ENCODE measurements at places on chromosomes 5 and 9.

- no peak for DNase-seq
These were observed 2.7 kb downstream of the NDST1 start for GRCh38 chr5:150510460-150511263.

DNA sequence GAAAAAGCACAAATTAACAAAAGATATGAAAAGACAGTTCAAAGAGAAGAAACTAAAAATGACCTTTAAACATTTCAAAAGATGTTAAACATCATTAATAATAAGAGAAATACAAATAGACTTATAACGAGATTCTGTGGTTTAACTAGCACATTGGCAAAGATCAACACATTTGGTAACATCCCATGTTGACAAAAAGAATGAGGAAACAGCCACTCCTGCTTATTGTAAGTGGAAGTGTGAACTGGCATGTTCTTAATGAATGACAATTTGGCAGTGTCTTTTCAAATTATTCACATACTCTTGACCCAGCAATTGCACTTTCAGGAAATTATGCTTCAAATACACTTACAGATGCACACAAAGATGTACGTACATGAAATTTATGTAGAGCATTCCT lies 176.3 kb downstream of the TLE1 start:
- no peak for DNase-seq

- DNase-seq: no peak
These were observed 216.1 kb downstream of the MAST4 start for GRCh38 chr5:66812291-66812690.

DNA sequence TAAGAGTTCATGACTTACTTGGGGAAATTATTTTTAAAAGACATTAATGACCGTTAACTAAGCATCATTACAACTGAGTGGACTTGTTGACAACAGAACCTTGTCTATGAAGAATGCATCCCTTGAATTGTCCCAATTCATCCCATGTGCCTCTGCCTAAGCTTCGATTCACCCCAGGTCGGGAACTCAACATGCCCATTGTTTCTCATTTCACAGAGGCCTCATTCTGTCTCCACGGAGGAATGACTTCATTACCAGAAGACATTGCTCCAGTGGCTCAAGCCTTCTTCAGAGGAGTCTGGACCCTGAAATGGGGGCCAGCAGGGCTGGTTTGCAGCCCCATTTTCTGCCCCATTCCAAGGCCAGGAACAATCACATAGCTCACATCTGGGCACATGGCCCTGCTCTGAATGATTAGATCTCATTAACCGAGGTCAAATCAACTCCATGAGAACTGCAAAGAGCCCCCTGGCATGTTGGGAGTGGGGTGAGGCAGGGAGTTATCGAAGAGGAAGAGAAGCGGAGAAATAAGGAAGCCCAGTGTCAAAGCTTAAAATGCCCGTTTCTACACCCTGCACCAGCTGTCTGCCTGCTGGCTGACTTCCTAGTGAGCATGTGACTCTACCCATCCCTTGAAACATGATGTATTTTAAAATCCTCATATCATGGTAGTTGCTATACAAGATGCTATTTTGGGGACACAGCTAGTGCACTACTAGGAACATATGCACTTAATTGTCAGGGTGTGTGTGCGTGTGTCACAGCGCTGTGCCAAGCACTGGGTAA lies 137.3 kb downstream of the LHFPL2 start:
- DNase-seq: no peak

GRCh38 chr5:34551911-34552433 lies 104.2 kb upstream of the RAI14 start:
- DNase-seq: no peak

- DNase-seq: no peak
These were observed 622.4 kb downstream of the CHSY3 start for GRCh38 chr5:130526708-130527107.

DNA sequence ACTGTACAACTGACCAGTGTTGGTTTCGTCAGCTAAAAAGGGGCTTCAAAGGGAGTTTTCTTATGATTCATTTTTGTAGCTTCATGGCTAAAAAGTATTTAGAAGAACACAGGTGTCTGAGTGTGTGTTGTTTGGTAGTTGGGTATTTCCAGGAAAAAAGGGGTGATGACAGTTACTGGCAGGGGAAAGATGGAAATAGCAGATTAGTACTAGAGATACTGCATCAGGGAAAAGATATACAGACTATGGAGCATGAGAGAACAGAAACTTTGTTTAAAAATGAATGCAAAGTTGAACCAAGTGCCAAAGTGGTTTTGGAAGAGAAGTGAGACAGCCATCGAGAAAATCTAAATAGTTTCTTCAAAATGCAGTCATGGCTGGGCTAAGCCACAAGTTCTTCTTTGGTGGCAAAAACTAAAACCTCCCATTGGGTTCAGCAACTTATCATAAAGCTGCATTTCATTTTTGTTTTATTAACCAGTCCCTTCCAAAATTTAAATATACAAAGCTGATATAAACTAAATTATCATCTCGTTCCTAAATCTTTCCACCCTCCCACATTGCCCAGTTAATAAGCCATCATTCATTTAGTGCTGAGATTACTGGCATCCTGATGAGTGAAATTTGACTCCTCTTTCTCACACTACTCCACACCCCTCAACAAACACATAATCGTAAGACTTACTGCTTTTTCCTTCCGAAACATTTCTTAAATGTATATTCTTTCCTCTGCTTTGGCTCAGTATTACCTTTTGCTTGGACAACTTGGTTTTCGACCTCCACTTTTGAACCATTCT lies 33.5 kb downstream of the ELL2 start:
- no peak for DNase-seq

- DNase-seq: no peak
These were observed 232.1 kb upstream of the PIK3R1 start for GRCh38 chr5:67983251-67984110.

- no peak for DNase-seq
These were observed 75.6 kb upstream of the SLC44A1 start for GRCh38 chr9:105168870-105169319.

GRCh38 chr5:40828021-40828631 lies 6.9 kb downstream of the RPL37 start:
- no peak for DNase-seq

- no peak for DNase-seq
These were observed 121.8 kb downstream of the DCP2 start for GRCh38 chr5:113098378-113098777.

GRCh38 chr5:83374547-83374946 lies 97.0 kb upstream of the VCAN start:
- no peak for DNase-seq

GRCh38 chr9:118303216-118303615 lies 599.0 kb downstream of the TLR4 start:
- DNase-seq: no peak

- no peak for DNase-seq
These were observed 142.6 kb downstream of the MRPS30 start for GRCh38 chr5:44951371-44951770.

DNA sequence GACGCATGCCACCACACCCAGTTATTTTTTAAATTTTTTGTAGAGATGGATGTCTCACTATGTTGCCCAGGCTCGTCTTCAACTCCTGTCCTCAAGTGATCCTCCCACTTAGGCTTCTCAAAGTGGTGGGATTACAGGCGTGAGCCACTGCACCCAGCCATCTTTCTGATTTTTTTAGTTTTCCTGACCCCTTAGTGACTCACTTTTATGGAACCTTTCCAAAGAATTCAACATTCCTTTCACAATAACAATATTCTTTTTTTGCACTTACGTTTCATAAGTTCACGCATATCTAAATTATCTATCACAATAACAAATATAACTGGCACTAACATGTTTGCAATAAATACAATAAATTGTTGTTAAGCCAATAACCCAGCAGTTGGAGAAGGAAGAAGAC lies 8.5 kb downstream of the ELOVL7 start:
- DNase-seq: no peak

- DNase-seq: no peak
These were observed 1103.1 kb downstream of the MAT2B start for GRCh38 chr5:164608507-164608906.

DNA sequence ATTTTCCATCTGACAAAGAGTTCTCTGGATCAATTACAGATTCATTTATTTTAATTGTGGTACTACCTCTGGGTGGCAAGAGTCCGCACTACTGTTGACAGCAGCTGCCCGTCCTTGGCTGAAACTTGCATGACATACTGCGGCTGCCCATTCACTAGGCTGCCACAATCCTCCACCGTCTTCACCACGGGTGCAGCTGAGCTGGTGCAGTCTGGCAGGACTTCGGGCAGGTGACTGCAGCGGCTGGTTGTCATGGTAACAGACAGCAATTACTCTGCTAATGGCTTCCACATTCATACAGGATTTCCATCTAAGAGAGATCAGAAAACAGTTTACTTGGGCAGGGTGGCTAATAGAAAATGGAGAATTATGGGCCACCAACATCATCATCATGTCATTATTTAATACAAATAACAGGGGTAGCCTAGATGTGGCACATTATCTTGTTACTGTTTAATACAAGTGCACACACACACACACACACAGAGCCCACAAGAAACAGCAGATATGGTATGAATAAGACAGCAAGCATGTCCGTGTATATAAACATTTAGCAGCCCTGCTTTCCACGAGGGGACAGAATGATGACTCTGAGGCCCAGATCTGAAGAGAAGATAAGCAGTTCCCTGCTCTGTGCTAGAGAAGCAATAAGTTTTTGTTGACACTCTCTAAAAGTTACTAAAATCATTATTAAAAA lies 112.3 kb downstream of the MARCHF3 start:
- DNase-seq: no peak

- no peak for DNase-seq
These were observed 297.7 kb downstream of the PARP8 start for GRCh38 chr5:50963971-50964745.

DNA sequence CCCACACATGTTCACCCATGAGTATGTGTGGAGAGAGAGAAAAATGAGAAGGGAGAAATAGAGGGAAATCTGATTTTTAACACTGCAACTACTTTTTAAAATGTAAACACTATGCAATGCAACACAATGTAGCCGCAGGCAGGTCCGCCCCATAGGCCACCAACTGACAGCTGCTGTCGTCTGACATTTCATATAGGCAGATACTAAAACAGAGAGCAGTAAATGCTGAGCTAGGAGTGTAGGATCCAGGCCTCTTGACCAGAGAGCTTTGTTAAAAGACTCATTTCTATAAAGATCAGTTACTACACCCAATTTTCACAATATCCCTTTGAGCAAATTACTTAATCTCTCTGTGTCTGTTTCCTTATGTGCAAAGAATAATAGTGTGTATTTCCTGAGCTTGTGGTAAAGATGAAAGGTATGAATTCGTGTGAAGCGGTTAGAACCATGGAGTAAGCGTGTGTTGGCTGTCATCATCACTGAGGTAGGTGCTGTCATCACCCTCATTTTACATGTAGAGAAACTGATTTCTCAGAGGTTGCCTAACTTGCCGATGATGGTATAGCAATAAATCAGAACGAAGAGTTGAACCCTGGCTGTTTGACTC lies 55.2 kb upstream of the PDE8B start:
- DNase-seq: no peak

GRCh38 chr9:69579760-69580581 lies 92.2 kb downstream of the APBA1 start:
- DNase-seq: no peak
